ENCODE measurements at places on chromosomes 4 and X. TPM values are rescaled to one million over a fixed set of nuclear protein-coding genes. Genes with fewer than 3 reads are reported as not detected.

The RHOXF1 gene
- not detected for total RNA-seq

The HTN3 gene
- not detected for total RNA-seq

The XAGE1A gene
- total RNA-seq = 1.0 TPM

The CHIC1 gene
- total RNA-seq = 16.6 TPM

The MAGEA2B gene
- 0.77 TPM for total RNA-seq

The NAA11 gene
- total RNA-seq = not detected

The TBX22 gene
- total RNA-seq = not detected

The STAP1 gene
- total RNA-seq = not detected

The LGI2 gene
- total RNA-seq = 0.93 TPM

The AGTR2 gene
- not detected for total RNA-seq

The GAGE12J gene
- total RNA-seq = not detected

The SOX3 gene
- not detected for total RNA-seq

The CYTL1 gene
- total RNA-seq = not detected

The RAB39B gene
- 5.5 TPM for total RNA-seq

The FGF2 gene
- total RNA-seq = 188 TPM

The CSAG3 gene
- total RNA-seq = not detected

The IQCM gene
- total RNA-seq = 0.21 TPM

The TIMM8A gene
- total RNA-seq = 1.8 TPM

The NWD2 gene
- total RNA-seq = not detected

The WDR17 gene
- 3.3 TPM for total RNA-seq

The UGT2B11 gene
- not detected for total RNA-seq

The TEX13C gene
- total RNA-seq = 0.28 TPM

The COX7B2 gene
- 86.5 TPM for total RNA-seq

The ZAR1 gene
- not detected for total RNA-seq

The PAPSS1 gene
- 71.9 TPM for total RNA-seq

The SAT1 gene
- 86.7 TPM for total RNA-seq

The RS1 gene
- total RNA-seq = not detected

The FGG gene
- not detected for total RNA-seq

The PNMA6F gene
- total RNA-seq = not detected

The JADE3 gene
- 5.6 TPM for total RNA-seq

The PHOX2B gene
- total RNA-seq = not detected

The EGF gene
- 8.0 TPM for total RNA-seq

The COX7B gene
- total RNA-seq = 721 TPM

The KIAA1210 gene
- total RNA-seq = 0.10 TPM

The CXCL8 gene
- not detected for total RNA-seq

The DHX15 gene
- total RNA-seq = 153 TPM

The HOPX gene
- not detected for total RNA-seq

The SMIM10 gene
- total RNA-seq = 0.40 TPM

The PPEF2 gene
- total RNA-seq = not detected

The FREM3 gene
- not detected for total RNA-seq

The GPR143 gene
- 1.4 TPM for total RNA-seq

The IL15 gene
- total RNA-seq = 7.8 TPM

The HSD17B11 gene
- total RNA-seq = 107 TPM

The PAGE2B gene
- total RNA-seq = not detected

The GNRHR gene
- total RNA-seq = not detected

The RNF113A gene
- 7.8 TPM for total RNA-seq

The H2BW2 gene
- not detected for total RNA-seq

The OCIAD2 gene
- 158 TPM for total RNA-seq

The CLDN22 gene
- not detected for total RNA-seq

The GRIA3 gene
- total RNA-seq = not detected

The ADH7 gene
- total RNA-seq = not detected

The TKTL2 gene
- total RNA-seq = not detected

The EVC2 gene
- total RNA-seq = not detected

The ABCE1 gene
- 173 TPM for total RNA-seq

The CT47A7 gene
- total RNA-seq = not detected

The RPS3A gene
- total RNA-seq = 3,326 TPM

The PAGE4 gene
- total RNA-seq = not detected

The CXCL1 gene
- not detected for total RNA-seq

The GAB3 gene
- total RNA-seq = 0.83 TPM
